ENCODE measurements at places on chromosomes 16 and 17.

DNA sequence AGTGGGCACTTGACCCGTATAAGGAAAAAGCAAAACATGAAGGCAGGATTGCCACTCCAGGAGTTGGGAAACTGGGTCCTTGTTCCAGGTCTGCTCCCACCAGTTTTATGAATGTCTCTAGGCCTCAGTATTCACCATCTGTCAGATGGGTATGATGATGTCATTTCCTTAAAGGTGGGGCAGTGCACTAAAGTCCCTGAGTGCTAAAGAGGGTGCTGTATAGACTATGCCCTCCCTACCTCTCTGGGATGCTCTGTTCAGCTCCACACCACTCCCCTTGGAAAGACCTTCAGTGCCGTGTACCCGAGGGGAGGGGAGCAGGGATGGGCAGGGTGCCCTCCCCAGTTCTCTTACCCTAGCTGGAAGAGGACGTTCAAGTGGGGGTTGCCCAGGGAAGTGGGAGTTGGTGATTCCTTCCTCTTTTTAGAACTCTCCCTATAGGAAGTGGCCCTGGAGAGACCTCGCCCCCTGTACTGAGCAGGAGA lies 2.2 kb downstream of the LASP1 start:
- no peak for DNase-seq

DNA sequence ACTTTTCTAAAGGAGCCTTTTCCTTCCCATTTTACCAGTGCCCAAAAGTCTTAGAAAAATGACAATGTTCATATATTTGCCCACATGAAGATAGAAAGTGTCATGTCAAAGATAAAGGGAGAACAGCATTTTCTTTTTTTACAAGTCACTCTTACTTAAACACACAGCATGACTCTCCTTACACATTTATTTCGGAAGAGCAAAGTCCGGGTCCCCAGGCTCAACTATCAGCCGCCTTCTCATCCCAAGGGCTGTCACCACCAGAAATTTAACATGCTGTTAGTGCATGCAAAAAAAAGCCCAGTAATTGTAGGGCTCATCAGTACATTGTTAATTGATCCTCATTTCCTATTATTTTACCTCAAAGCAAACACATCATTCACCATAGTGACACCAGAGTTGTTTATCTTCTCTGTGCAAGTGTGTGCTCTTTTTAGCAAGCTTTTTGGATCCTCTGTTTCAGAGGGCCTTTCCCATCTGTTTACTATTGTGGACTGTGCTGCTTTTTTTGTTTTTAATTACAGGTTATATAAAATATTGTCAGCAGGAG lies 560.3 kb downstream of the WWOX start:
- no peak for DNase-seq

DNA sequence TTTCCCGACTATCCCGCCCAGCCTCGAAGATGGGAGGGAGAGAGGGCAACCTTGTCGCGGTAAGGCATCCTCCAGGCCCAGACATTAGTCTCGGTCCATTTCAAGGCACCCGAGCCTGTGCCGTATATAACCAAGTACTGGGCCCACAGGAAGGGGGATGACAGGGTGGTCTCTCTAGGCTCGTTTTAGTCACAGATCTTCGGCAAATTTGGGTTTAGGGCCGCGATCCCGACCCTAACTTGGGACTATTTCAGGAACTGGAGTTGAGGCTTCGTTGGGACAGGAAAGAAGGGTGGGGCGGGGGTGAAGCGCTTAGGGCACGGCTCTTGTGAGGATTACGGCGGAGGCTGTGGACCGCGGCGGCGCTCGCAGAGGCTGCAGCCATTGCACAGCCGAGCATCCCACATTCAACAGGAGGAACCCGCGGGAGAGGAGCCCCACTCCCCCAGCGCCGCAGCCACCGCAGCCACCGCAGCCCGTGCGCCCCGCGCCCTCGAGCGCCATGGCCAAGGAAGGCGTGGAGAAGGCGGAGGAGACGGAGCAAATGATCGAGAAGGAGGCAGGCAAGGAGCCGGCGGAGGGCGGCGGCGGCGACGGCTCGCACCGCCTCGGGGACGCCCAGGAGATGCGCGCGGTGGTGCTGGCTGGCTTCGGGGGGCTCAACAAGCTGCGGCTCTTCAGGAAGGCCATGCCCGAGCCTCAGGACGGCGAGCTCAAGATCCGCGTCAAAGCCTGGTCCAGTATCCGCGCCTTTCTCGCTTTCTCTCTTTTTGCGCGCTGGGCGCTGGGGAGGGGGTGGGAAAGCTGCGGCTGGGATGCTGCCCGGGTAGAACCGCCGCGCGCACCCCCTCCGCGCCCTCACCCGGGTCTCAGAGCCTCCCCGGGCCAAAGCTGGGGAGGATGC lies at the start of gene VAT1L:
Gene VAT1L, plus strand, starts transcription at position 384 of the 904 bp plus-strand sequence. Its CDS starts 119 bp downstream, at position 503.
- DNase-seq, result no peak

GRCh38 chr17:8125154-8125946 lies 1.4 kb upstream of the HES7 start:
- peak; percentile 26 for DNase-seq

DNA sequence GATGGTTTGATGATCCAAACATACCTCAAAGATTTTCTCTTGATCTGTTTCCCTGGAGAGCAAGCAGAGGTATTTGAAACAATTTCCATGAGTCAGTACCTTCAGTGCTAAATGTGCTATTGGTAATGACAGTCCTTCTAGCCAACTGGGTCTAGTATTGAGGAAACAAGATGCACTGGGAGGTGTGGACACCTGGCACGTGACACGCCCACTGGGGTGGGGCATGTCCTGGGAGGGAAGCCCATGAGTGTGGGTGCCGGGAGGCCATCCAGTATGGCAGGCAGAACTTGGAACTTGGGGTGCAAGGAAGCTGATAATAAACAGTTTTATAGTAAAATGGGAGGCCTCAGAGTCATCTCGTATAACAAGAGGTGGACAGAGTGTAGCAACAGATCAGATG lies 17.9 kb upstream of the AKAP1 start:
- DNase-seq, result no peak

DNA sequence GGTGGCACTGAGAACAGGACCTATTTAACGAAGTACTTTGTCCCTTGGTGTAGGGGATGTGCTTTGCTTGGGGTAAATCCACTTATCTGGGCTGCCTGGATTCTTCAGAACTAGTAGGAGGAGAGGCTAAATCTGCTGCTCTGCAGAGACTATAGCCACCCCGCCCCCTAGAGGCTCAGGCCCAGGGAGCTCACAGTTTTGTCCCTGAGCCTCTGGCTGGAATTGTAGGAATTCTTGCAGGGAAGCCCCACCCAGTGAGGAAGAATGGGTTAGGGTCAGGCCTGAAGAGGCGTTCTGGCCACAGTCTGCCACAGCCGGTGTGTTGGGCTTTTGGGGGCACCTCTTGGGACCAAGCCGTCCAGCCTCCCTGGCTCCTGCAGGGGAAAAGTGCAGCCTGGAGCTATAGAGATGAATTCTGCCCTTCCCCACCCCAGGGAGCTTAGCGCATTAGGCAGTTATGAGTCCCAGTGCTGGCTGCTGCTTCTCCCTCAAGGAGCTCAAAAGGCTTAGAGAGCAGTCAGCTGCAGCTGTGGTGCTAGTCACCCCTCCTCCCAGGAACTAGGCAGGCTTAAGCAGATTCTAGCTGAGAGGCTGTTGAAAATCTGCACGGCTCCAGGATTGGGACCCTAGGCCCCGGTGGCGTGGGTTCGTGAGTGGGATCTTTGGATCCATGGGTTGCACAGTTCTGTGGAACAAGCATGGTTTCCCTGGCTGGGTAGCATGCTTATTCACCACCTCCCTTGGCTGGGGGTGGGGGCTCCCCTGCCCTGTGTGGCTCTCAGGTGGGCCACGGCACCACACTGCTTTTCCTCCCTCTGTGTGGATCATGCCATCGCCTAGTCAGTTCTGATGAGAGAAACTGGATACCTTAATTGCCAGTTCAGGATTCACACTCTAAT lies 237.4 kb upstream of the TOM1L1 start:
- no peak for DNase-seq

- DNase-seq, result no peak
Observed at GRCh38 chr17:63095879-63096278, 129.8 kb downstream of the TANC2 start.

GRCh38 chr16:11552440-11552839 lies 34.3 kb downstream of the LITAF start:
- no peak for DNase-seq

DNA sequence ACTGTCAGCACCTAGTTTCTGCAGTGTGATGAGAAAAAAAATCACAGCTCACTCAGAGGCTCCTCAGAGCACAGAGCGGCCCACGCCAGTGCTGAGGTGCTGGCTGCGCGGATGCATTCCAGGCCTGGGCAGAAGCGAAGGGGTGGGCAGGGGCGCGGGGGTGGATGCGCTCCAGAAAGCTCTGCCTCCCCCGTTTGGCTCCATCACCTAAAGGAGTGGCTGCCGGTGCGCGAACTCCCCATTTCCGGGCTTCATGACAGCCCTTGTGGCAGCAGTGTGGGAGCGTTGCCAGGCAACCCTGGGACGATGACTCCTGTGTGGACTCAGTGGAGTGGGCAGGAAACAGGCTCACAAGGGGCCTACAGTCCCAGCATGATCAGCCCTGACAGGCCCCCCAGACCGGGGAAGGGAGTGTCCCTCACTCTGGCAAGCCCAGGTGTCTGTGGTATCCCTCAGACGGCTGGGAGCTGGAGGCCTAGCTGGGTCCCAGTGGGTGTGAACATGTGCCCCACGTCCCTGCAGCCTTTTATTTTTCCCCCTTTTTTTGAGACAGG lies 32.8 kb upstream of the NUDT16L1 start:
- DNase-seq, result peak; percentile 25

- DNase-seq, result peak; percentile 55
Observed at GRCh38 chr17:68592682-68593641, 8.2 kb downstream of the FAM20A start.

DNA sequence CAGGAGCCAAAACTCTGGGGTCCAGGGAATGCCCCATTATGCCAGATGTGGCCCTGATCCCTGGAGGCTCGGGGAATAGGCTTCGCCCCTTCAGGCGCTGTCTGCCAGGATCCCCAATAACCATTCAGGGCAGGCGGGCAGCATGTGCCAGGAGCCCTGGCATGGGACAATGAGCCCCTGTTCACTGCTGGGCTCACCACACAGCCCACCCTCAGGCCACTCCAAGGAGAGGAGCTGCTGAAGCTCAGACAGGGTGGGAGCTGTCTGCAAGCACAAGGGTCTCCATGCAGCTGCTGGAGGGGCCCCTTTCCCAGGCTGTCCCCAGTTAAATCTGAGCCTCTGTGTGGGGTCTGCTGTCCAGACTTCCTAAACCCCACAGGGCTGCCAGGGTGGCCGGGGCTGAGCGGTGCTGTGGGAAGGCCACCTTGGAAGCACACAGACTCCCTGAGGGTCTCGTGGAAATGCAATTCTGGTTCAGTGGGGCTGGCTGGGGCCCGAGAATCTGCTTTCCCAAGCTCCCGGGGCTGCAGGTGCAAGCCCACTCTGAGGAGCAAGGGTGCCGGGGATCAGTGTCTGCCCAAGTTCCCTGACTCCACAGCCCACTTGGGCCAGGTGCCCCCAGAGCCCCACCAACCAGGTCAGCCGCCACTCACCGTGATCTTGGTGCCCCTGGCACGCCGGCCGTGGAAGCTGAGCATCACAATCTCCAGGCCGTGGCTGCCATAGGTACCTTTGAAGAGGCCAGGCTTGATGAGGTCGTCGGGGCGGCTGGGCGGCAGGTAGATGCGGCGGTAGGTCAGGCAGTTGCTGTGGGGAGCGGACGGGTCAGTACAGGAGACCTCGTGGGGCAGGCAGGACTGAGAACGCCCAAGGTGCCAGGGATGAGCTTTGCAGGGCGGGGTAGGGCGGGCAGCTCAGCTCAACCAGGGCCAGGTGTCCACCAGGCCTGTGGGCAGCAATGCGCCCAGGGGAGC lies 17.7 kb upstream of the C16orf95 start:
- no peak for DNase-seq

DNA sequence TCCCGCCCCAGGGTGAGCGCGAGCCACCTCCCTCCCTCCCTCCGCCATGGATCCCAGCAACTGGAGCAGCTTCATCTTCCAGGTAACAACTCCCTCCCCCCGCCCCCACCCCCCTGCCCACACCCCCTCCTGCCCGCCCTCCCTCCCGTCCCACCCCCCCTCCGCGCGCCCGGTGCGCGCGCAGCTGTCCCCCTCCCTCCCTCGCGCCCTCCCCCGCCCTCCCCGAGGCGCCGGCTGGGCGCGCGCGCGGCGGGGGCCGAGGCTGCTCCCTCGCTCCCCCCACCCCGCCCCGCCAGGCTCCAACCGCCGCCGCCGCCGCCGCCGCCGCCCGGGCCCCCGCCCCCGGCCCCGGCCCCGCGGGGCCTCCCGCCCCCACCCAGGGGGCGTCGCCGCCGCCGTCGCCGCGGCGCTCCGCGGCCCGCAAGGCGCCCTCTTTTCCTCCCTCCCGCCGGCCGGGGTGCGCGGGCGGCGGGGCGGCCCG lies at the start of gene MAZ:
Gene MAZ, plus strand, starts transcription at position 431 of the 481 bp plus-strand sequence. CDS start 173 bp downstream, outside the sequence.
- peak; percentile 94 for DNase-seq

GRCh38 chr17:12107905-12108304 lies 87.2 kb downstream of the MAP2K4 start:
- DNase-seq, result no peak

DNA sequence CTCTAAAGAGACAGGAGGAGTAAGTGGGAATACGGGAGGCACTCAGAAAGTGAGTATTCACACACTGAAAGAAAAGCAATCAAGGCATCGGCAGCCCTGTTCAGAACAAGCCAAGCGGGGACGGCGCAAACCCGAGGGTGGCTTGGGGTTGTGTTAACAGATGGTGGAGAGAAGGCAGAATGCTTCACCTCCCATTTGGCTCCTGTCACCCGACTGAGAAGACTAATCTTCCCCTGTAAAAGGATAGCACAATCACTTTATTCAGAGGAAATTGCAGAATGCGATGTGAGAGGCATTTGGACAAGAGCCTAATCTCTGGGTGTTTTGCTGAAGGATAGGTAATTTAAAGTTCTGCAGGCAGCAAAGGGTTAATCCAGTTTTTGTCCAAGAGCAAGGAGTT lies 119.3 kb upstream of the WSCD1 start:
- no peak for DNase-seq

GRCh38 chr16:66588981-66589713 lies 9.9 kb downstream of the CMTM2 start:
- no peak for DNase-seq

GRCh38 chr17:82803185-82803584 lies 36.6 kb downstream of the ZNF750 start:
- no peak for DNase-seq

DNA sequence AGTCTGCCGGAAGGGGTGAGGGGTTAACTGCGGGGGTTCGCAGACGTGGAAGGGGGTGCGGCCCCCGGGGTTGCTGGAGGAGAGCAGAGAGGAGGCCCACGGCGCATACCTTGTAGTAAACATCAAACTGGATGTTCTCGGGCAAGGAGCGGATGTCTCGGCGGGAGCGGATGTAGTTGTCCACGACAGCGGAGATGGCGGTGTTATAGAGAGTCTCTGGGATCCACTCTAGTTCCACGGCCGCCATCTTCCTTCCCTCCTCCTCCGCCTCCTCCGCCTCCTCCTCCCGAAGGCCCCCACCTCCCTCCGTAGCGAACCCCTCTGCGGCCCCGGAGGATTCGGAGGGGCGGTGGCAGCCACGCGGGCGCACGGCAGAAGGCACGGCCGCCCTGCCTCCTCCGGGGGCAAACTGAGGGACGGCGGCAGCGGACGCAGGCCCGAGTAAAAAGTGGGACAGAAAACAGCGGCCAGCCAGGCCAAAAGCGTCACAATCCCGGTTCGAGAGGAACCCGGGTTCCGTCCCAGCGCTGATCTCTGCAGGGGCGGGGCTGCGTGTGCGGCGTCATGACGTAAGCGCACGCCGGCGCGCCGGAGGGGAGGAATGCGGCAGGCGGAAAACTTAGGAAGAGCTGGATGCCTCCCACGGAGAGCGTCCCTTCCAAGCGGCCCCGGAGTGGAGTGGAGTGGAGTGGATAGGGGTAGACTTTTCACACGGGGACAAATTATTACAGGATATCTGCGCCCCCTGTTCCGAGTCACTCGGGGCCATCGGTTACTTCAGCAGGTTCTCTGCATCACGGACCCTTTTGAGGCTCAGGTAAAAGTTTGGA lies at the start of gene APPBP2:
Gene APPBP2, minus strand, starts transcription at position 558 of the 830 bp plus-strand sequence. Its CDS starts 311 bp downstream, at position 247.
- peak; percentile 78 for DNase-seq

- no peak for DNase-seq
Observed at GRCh38 chr17:48179071-48179945, 71.7 kb downstream of the SNX11 start.
